ENCODE measurements at places on chromosomes 2 and 18. TPM values are rescaled to one million over a fixed set of nuclear protein-coding genes. Genes with fewer than 3 reads are reported as not detected.

The HSBP1L1 gene
- 14.6 TPM for total RNA-seq

DNA sequence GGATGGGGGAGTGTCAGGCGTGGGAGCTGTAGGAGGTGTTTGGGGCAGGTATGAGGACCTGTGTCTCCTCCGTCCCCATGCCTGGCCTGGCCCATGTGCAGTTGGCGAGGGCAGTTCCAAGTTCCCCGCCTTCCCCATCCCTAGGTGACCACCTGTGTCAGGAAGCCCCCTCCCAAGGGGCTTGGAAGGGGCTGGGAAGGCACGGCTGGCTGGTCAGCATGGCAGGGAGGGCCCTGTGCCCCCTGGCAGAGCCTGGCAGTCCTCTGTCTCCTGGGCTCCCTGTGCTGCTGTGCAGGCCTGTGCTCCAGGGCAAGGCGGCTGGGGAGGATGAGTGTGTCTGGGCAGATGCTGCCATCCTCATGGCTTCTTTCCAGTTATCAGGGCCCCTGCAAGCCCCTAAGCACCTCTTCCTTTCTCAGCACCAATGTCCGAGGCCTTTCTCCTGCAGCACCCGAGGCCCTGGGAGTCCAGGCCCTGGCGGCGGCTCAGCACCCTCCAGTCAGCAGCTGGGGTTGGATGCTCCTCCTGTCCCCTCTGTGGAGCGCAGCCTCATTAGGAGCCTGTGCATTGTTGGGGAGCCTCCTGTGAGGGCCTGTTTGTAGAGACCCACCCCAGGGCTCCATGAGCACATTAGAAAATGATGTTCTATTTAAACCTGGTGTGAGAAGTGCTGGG lies 101.7 kb downstream of the FAM210A start:
- DNase-seq: no peak

DNA sequence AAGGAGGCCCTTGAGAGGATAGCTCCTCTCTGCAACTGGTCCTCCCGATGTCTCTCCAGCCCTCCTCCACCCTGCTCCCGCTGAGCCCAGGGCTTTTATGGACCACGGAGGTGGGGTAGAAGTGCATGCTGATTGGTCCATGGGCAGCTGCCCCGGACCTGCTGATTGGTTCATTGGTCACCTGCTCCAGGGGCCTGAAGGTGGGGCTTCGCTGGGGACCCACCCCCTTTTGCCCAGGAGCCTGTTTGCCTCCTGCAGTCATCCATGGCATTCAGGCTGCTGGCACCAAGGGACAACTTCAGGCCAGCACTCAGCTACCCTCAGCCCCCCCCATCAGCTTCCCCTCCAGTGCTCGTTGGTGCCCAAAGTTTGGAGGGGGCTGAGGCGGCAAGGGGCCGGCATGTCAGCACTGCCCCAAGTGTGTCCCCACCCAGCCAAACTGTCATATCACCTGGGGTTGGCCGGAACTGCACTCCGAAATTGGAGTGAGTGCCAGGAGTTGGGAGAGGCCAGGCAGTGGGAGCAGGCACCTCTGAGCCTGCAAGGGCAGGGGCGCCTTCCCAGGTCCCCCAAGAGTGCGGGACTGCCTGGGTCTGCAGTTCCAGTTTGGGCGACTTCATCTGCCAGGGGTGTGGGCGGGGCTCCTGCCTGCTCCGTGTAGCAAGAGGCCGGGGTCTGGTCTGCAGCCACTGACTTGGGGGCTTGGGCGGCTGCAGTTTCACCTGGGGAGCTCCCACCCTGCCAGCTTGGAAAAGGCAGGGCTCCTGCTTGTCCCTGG lies 288.9 kb downstream of the RDH14 start:
- no peak for DNase-seq

GRCh38 chr2:207747653-207748560 lies 21.8 kb downstream of the FZD5 start:
- DNase-seq: peak; percentile 43

GRCh38 chr2:174763780-174764179 lies 492 bp downstream of the CHRNA1 start:
- no peak for DNase-seq

DNA sequence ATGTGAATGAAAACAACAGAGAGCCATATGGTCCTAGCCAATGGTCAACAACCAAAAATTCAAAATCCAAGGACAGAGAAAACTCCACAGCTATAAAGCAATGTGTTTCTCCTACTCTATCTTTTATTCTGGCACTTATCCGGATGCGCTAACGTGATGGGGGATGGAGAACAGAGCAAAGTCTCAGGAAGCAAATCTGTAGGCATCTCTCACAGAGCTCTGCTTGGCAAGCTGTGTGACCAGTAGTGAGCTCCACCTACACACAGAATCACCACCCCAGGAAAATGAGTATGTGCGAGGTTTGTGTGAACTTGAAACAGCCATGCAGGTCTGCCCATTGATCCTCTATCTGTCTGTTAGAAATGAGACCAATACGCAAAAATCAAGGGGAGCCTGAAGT lies 584.3 kb downstream of the BCL11A start:
- no peak for DNase-seq

DNA sequence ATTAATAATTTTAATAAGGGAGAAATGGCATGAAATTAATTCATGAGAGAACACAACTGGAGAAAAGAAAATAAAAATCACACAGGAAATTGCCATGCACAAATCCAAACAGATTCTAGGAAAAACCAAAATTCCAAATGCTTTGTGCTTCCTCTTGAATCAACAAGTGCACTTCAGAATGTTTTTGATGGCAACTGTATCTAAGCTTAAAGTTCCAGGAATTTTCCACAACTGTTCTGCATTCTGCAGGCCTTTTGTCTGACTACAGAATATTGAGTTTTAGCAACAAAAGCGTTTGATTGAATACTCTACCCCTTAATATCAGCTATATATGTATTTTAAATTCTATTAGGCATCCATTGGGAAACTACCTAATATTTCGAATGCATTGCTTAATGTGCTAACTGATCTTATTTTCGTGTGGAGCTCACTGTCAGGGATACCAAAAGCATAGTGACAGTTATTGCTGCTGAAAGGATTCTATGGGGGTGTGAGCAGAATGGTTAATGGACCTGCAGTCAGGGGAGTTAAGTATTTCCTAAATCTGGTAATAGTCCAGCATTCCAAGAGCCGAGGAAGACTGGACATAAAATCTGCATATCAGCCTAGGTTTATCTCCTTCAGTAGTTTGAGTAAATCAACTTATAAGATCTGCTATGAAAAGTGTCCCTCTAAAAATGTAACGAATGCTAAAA lies 482.7 kb upstream of the POU3F3 start:
- DNase-seq: no peak

DNA sequence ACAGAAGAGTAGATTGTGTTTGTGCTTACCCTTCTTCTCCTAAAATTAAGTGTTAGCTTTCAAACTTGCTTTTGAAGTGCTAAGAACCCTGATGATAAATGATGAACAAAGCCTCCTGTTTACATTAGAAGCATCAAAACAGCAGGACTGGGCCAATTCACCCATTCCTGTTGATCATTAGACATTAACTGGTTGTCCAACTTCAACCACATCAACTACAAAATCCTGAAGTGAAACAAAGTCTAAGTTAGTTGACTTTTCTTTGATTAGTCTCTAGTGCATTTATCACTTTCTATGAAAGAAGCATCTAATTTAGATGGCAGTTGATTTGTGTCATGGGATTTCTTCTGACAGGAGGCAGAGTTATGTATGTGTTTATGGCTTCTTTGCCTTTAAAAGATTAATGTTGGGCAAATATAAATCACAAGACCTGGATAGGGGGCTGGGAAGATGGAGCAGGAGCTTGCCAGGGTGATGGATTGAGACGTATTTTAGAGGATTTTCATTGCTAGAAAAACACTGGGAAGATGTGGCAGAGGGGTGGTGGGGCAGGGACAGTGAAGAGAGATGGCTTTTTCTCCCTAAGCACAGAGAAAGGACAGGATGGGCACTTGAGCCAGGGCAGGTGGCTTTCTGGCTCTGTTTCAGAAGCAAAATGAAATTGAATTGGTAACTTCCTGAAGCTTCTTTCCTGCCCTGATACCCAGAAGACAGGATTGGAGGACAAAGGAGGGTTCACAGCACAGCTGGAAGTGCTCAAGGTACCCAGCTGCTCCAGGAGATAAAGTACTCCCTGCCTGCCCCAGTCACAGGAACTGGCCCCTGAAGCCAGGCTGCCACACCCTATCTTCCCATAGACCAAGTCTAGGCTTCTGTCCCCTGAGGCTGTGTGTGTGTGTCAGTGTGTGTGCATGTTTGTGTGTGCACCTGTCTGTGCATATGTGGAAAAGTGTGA lies 20.5 kb downstream of the GYPC start:
- no peak for DNase-seq

GRCh38 chr18:31783059-31783458 lies 22.4 kb upstream of the SLC25A52 start:
- DNase-seq: no peak
